Fibroblast of the aortic adventitia (primary cell): ENCODE measurements at places on chromosomes 5 and 9.

- DNase-seq: peak; percentile 88
These were observed 21.7 kb downstream of the F2RL2 start for GRCh38 chr5:76601470-76601869.

- no peak for DNase-seq
These were observed 9.6 kb downstream of the LAMC3 start for GRCh38 chr9:131018621-131019020.

- peak; percentile 16 for DNase-seq
These were observed 188.6 kb downstream of the FSTL4 start for GRCh38 chr5:133423618-133424282.

DNA sequence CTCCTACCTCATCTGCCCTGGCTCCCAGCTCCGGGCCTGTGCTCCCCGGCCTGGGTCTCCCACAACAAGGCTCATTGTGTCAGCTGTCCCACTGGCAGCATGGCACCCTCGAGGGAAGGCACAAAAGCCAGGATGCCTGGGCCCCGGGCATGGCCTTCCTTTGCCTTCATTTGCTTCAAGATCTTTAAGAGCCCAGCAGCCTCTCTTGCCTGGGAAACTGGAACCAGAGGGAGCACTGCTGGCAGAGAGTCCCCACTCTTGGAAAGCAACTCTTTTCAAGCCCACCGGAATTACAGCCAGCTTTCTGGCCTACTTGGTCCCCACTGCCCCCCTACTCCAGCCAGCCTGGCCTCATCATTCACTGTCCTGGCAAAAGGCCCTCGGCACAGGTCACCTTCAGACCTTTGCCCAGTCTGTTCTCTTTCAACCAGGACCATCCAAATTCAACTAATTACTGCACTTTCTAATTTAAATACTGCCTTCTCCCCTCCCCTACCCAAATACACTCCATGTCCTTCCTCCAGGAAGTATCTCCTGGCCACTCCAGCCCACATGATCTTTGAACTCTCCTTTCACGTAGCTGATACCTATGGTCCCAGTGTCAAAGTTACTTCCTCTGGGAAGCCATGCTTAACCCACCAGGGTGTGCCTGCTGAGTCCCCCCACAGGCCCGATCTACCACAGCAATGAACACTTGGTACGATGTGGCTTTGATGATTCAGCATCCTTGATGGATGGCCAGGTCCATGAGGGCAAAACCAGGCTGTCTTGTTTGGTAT, 8.9 kb downstream of the ZER1 start:
- DNase-seq: no peak

- DNase-seq: no peak
These were observed 8.6 kb upstream of the RAPGEF1 start for GRCh38 chr9:131748411-131748955.

DNA sequence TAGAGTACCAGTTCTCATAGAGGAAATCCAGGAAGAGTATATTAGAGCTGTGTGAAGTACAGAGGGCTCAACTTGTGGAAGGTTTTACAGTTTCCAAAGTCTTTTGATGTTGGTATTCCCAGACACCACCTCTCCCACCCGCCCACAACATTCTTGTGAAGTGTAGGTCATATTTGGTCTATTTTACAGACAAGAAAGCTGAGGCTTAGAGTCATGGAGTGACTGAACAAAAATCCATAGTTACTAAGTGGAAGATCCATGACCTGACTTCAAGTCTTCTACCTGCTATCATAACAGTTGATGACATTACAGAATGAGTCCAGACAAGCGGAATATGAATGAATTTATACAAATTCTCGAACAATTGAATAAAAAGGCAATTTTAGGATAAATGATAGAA, 187.1 kb upstream of the RPS23 start:
- peak; percentile 11 for DNase-seq
